ENCODE measurements at places on chromosomes 13 and 19.

GRCh38 chr19:56725829-56726424 is 54.4 kb upstream of the ZNF835 start:
- no peak for DNase-seq

- DNase-seq: no peak
Observed at GRCh38 chr19:34998777-34999497, 1.2 kb upstream of the GRAMD1A start.

- DNase-seq: no peak
Observed at GRCh38 chr19:35743640-35744429, 1.4 kb downstream of the U2AF1L4 start.

DNA sequence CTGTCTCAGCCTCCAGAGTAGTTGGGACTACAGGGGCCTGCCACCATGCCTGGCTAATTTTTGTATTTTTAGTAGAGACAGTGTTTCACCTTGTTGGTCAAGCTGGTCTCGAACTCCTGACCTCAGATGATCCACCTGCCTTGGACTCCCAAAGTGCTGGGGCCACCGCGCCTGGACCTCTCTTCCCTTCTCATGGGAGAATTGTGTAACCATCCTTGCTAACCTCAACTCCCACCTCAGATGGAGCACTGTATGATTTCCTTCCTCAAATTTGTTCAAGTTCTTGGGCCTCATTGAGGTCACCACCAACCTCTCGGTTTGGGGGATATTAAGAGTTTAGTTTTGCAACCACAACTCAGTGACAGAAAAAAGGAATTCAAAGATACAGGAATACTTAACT is 10.7 kb downstream of the LILRA5 start:
- no peak for DNase-seq

GRCh38 chr13:26497968-26498511 is 59.4 kb upstream of the WASF3 start:
- no peak for DNase-seq

GRCh38 chr13:65921933-65922332 is 1308.2 kb downstream of the PCDH9 start:
- DNase-seq: no peak

DNA sequence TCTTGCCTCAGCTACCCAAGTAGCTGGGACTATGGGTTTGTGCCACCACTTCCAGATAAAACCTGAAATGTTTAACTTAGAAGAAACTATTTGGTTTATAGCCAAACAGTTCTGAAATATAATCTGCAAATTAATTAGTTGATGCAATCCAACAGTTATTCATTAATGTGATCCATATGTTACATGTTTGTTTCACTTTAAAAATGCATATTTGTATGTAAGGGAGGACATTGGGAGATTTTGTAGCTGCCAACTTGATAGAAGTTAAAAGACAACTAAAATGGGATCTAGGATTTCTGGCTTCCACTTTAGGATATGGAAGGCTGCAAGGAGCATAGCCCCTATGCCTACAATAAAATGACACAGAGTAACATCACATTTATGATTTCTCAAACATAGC is 532.5 kb upstream of the SLC10A2 start:
- no peak for DNase-seq

DNA sequence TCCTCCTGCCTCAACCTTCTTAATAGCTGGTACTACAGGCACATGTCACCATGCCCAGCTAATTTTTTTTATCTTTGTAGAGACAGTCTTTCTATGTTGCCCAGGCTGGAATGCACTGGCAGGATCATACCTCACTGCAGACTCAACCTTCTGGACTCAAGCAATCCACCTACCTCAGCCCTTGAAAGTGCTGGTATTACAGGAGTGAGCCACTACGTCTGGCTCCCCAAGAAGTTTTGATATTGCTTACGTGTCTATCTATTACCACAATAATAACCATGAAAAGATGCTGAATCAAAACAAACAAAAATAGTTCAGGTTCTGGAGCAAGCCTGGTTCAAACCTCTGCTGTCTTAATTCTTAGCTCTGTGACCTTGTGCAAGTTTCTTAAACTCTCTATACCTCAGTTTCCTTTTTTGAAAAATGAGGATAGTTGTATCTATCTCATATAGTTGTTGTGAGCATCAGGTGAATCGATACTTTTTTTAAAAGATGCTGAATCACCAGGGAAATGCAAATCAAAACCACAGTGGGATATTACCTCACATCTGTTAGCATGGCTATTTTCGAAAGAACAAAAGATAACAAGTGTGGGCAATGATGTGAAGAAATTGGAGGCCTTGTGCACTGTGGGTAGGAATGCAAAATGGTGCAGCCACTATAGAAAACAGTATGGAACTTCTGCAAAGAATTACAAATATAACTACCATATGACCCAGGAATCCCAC is 19.0 kb upstream of the LEUTX start:
- DNase-seq: no peak

DNA sequence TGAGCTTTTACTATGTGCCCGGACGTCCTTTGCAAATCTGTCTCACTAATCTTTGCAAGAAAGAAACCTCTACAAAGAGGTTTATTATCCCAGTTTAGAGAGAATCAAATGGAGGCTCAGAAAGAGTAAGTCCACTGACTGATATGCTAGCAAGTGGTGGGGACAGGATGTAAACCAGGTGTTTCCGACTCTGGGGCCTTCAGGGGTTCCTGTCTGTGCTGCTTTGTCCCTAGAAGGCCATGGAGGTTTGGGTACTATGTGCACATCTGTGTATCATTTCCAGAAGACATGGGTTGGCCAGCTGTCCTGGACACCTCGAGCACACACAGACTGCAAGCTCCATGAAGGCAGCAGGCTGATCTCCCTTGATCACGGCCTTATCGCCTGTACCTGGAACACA is 1.2 kb upstream of the KPTN start:
- no peak for DNase-seq

- no peak for DNase-seq
Observed at GRCh38 chr19:6034512-6034911, 56.6 kb upstream of the RANBP3 start.

DNA sequence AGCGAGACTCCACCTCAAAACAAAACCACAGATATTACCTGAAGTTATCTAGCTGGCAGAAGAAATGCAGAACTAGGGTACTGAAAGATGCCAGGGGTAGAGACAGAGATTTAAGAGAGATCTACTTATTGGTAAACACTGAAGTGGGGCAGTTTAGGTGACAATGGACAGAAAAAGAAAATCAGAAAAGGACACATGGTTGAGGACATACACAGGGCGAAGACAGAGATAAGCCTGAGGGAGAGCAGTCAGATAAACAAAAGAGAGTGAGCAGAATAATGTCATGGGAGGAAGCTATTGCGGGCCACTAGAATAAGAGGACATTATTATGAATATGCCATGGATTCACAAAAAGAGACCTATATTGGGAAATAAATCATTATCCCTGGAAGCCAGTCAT is 3.3 kb downstream of the NEK5 start:
- no peak for DNase-seq

- no peak for DNase-seq
Observed at GRCh38 chr19:10262771-10263170, 8.1 kb upstream of the ICAM1 start.

DNA sequence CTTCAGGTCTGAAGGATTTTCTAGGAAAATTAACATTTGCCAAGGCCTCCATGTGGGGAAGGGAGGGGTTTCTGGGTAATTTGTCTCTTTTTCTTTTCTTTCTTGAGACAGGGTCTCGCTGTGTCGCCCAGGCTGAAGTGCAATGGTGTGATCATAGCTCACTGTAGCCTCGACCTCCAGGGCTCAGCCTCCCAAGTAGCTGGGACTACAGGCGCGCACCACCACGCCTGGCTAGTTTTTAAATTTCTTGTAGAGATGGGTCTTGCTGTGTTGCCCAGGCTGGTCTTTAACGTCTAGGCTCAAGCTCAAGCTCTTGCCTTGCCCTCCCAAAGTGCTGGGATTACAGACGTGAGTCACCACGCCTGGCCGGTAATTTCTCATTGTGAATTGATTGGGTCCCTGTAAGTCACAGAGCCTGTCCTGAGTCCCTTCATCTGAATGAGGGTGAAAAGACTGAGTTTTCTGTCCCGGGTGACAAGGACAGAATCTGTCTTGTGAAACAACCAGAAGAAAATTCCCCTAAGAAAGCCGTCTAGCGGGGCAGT is 10.0 kb upstream of the SPC24 start:
- no peak for DNase-seq

DNA sequence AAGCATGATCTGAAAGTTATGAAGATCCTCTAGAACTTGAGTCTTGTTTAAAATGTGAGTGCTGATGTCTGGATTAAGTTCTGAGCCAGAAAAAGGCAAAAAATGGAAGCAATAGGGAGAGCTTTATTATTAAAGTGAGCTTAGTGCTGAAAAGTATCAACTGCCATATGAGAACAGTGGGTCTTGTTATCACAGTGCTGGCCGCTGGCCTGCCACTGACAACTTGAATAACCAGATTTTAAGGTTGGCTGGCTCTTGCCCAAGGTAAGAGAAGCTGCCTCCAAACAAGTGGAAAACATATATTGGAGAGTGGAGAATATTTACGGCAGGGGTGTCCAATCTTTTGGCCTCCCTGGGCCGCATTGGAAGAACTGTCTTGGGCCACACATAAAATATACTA is 33.9 kb downstream of the NUFIP1 start:
- no peak for DNase-seq

- no peak for DNase-seq
Observed at GRCh38 chr19:6038634-6039405, 60.9 kb upstream of the RANBP3 start.

GRCh38 chr19:43751466-43752220 is 3.1 kb downstream of the SMG9 start:
- no peak for DNase-seq

- DNase-seq: no peak
Observed at GRCh38 chr13:51501592-51502152, 48.8 kb upstream of the INTS6 start.

DNA sequence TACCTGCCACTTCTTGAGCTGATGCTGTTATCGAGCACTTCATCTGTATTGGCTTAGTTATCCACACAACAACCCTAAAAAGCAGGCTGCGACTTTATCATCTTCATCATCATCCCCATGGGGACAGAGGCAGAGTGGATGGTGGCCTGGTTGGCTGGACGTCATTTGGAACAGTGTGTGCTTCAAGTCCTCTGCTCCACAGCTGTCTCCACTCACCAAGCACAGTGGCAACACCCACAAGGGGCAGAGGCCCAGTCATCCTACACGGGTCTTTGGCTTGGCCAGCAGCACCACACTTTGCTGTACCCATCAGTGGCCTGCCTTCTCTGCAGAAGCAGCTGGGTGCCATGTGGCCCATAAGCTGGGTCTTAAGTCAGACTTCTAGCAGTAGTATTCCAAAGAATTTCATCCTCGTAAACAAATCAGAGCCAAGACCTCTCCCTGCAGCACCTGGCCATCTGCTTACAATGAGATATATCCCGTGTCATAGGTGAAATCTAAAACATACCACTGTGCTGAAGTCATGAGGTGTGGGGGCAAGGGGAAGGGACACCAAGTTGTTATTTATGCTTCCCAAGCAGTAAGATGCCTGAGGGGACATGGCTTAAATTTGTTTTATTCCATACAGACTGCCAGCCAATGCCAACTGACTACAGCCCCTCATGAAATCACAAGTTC is 47.9 kb upstream of the EPHX3 start:
- DNase-seq: no peak

DNA sequence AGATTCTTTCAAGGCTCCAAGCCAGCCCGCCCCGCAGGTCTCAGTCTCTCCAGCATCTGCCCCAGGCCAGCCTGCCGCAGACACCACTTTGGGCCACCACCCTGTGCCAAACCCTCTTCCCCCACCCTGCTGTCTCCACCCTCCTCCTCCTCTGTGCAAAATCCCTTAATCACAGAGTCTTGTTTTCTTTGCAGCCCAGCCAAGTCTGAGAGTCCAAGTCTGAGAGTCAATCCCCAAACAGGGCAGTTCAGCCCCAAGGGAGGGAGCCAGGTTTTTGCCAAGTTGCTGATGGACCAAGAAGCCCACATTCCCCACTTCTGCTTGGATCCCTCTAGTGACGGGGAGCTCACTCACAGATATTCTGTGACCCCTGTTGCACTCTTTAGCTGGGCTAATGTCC is 3.1 kb downstream of the ADAMTS10 start:
- DNase-seq: no peak

GRCh38 chr19:48493718-48494401 is 17.8 kb downstream of the LMTK3 start:
- no peak for DNase-seq

DNA sequence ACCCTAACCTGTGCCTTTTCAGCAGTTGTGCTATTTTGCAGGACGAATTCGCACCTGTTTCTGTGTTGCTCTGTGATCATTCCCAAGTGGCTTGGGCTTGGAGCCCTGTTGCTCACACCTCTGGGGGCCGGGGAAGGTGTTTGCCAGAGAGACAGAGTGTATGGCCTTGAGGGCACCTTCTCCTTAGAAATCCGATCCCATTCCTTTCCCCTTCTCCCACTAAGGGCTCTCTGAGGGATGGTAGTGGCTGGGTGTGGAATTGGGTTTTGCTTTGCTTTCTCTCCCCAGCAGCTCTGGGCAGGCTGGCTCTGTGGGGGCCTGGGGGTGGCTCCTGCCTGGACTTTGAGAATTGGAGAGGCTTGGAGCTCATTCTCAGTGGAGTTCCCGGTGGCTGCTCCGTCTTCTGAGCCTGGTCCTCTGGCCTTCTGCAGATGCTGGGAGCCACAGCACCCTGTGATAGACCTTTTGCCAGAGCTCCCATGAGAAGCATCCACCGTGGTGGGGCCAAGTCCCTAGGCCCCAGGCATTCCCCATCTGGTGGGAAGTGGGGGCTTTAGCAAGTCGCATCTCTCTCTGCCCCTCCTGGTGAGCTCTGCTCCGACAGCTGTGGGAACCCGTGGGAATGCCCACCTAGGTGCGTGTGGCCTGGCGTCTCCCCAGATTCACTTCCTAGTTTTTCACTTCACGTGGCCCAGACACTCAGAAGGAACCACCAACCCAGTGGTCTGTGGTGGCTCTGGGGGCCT is 26.1 kb downstream of the ATP11A start:
- no peak for DNase-seq

All from stimulated activated CD4-positive, alpha-beta T cell treated with anti-CD3 and anti-CD28 coated beads, Interleukin-4, amount 100 ng/mL, for 1 hour (primary cell).